Foreskin keratinocyte (primary cell): ENCODE measurements at places on chromosomes 5 and 9. TPM values are rescaled to one million over a fixed set of nuclear protein-coding genes. Genes with fewer than 3 reads are reported as not detected.

DNA sequence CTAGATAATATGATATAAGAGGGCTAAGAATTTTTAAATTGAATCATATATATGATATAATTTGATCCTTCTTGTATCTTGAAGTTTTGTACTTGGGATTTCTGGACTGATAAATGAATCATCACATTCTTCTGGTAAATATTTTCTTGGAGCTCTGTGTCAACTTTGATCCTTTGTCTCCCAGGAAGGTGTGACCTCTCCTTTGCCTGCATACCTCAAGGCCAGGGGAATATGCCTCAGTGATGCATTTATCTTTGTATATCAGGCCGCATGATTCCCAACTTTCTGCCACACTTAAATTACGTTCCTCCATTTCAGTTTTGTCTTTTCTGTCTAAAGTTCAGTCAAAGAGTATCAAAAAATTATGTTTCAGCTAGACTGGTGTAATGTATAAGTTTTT is 101.2 kb downstream of the NLN start:
- DNase-seq: no peak

GRCh38 chr9:20512106-20512505 is 110.2 kb downstream of the MLLT3 start:
- peak; percentile 60 for DNase-seq

DNA sequence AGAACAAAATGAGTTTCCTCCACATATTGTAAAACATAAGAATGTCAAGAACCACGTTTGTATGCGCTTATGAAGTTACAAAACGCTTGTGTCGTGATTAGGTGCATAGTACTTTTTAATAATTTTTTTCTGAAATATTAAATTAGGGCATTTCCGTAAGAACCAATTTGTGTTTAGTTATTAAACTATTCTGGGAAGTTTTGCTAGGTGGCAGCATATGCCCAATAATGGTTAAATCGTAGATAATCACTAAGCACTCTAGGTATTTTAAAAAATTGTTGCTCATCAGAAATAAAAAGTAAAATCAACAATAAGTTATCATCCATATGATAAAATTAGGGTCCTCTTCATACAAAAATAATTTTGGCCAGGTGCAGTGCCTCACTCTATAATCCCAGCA is 5.4 kb downstream of the SRFBP1 start:
- no peak for DNase-seq

DNA sequence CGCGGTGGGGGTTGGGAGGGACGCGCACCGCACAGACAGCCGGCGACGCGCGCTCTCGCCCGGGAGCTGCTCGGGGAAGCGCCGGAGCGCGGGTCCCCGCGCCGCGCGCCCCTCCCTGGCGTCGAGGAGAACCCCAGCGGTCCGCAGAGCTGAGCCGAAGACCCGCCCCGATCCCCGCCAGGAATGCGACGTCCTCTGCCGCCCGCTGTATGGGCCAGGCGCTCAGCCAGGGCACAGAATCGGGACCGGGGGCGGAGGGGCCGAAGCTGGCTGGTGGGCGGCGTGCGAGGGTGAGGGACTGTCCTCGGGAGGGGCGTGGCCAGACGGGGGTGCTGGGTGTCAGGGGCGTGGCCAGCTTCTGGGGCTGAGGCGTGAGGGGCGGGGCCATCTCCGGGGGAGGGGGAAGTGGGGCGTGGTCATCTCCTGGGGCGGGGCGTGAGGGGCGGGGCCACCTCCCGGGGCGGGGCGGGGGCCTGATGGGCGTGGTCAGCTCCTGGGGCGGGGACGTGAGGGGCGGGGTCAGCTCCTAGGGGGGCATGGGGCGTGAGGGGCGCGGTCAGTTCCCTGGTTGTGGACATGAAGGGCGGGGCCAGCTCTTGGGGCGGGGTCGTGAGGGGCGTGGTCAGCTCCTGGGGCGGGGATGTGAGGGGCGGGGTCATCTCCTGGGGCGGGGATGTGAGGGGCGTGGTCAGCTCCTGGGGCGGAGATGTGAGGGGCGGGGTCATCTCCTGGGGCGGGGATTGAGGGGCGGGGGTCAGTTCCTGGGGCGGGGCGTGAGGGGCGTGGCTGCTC is 965 bp downstream of the PTGDS start:
- DNase-seq: no peak

DNA sequence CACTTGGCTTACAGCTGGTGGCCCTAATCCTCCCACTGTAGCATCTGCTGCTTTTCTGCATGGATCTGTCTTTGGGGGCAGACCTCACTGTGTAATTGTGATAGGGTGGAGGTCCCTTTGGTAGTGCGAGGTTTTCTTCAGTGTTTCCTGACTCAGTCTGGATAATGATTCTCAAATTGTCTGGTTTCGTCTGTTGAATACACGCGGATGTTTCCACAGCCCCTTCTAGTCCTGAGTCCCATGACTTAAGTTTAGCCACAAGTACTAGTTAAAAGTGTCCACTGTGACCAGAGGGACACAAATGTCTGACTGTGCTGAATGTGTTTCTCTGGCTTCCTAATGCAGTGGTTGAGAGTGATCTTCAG is 70.5 kb downstream of the LMNB1 start:
- DNase-seq: no peak

GRCh38 chr5:80240368-80240986 is 15.4 kb downstream of the SERINC5 start:
- DNase-seq: no peak

GRCh38 chr5:82355496-82355895 is 77.3 kb upstream of the RPS23 start:
- DNase-seq: no peak

GRCh38 chr9:132670457-132671391 is at the start of gene GTF3C4:
TSS of gene GTF3C4 (plus strand) at chr9:132670464. CDS start at chr9:132670599, 135 bp downstream.
- no peak for DNase-seq

Gene SHISAL2B
- total RNA-seq: not detected in 2 replicates

DNA sequence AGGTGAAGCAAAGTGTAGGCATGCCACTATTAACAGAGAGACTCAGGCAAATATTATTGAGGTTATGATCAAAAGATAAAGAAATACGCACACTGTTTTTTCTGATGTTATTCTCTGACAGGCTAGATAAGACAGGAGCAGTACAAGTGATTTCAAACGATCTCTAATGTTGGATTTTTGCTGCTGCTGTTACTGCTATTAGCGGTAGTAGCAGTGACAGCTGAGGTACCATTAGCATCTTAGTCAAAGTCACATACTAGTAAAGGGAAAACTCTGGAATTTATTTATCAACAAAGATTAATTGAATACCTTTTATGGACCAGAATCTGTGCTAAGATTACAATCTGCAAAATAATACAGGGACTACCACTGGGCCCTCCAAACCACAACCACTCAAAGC is 362.4 kb upstream of the CDH6 start:
- no peak for DNase-seq

GRCh38 chr5:5708367-5708919 is 286.0 kb downstream of the ICE1 start:
- no peak for DNase-seq

Gene LCN9
- total RNA-seq: not detected in 2 replicates

DNA sequence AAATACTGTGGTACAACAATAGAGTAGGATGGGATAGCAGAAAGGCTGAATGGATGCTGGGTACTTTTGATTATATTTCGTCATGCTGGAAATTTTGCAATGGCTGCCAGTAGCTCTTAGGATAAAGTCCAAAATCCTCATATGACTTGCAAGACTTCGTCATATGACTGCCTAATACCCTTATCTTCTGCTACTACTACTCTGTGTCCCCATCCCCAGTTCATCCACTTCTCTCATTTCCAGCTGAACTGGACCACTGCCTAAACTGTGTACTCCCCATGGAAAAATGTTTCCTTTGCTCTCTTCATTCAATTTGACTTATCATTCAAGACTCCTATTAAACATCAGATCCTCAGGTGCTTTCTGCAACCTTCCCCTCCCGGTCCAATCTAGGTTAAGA is 212.9 kb downstream of the BRINP1 start:
- DNase-seq: no peak

GRCh38 chr5:114249823-114250222 is 112.0 kb upstream of the KCNN2 start:
- DNase-seq: no peak

DNA sequence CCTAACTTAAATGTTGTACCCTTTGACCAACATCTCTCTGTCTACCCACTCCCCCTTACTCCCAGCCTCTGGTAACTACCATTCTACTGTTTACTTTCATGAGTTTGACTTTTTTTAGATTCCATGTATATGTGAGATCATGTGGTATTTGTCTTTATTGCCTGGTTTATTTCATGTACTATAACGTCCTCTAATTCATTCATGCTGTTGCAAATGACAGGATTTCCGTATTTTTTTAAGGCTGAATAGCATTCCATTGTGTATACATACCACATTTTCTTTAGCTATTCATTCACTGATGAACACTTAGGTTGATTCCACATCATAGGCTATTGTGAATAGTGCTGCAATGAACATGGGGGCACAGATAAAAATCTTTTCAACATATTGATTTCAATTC is 11.8 kb upstream of the NDUFB6 start:
- peak; percentile 8 for DNase-seq

Gene DOK3
- 2.1 and 2.2 TPM in 2 replicates for total RNA-seq

GRCh38 chr9:134293611-134294152 is 32.6 kb upstream of the RXRA start:
- DNase-seq: no peak

DNA sequence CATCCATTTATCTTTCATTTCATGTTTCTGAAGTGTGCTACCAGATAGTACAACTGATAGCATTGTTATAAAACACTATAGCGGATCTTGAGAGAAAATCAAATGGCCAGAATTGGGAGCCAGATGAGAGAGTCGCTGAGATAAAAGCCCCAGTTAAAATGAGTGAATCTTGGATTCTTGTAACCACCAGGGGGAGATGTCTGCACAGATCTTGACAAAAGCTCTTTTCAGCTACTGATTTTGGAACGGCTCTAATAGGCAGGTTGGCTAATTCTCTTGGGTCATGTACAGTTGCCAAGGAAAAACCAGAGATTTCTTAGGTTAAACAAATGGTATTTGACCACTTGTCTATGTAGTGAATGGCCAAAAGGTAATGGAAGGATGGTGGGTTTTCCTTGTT is 21.7 kb downstream of the F2RL2 start:
- DNase-seq: peak; percentile 44

Gene BARHL1
- total RNA-seq: not detected in 2 replicates

DNA sequence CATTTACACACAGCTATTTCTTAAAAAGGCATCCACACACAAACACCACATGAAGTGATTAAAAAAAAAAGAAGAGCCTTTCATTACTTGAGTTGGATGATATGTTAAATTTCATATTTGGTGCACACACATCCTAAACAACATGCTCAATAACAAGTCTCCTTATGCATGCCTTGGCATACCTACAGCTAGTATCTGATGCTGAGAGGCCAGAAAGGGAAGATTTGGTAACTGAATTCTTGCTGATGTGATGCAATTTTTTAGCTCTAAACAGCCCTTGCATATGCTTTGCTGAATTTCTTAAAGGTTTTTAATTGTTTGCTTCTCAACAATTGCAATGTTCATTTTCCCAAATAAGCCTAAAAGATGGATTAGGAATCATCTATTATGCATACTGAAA is 338.8 kb downstream of the ARL15 start:
- DNase-seq: no peak

Gene GRIA1
- 0.42 and 0.48 TPM in 2 replicates for total RNA-seq

DNA sequence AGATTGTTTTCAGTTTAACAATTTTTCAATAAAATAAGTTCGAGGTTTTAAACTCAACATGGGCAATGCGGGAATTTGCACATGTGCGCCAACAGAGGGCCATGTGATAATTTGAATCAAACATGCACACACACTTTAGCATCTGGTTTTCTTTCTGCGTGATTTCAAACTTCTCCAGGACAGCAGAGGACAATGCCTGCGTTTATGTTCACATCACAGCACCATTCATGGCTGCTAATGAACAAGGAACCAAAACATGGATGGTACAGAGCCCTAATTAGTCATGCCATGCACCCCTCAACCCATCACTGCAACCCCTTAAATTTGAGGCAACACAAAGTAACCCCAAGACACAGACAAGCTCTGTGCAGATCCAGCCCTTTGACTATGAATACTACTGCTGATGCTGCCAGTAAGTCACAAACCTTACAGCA is 2.8 kb downstream of the SHC3 start:
- DNase-seq: no peak

- no peak for DNase-seq
Measured at GRCh38 chr5:60584304-60584703, 115.7 kb downstream of the DEPDC1B start.

DNA sequence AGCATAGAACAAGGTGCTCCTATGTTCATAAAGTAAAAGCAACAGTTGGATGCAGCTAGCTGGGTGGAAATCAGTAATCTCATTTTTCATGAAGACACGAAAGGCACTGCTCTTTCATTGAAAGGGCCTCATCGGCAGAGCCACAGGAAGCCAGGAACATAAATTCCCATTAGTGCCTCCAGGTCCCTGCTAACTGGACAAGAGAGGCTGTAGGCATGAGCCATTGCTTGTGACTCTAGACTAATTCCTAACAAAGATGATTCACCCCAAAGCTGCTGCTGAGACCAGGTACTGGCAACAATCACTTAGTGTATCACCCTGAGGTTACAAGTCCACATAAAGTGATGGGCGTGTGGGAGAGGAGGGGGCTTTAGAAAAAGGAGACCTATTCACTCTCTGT is 141.8 kb downstream of the BRINP1 start:
- DNase-seq: no peak

Gene TLE1
- 21.4 and 24.2 TPM in 2 replicates for total RNA-seq

GRCh38 chr9:68975365-68976043 is 38.4 kb downstream of the PRKACG start:
- DNase-seq: peak; percentile 10

DNA sequence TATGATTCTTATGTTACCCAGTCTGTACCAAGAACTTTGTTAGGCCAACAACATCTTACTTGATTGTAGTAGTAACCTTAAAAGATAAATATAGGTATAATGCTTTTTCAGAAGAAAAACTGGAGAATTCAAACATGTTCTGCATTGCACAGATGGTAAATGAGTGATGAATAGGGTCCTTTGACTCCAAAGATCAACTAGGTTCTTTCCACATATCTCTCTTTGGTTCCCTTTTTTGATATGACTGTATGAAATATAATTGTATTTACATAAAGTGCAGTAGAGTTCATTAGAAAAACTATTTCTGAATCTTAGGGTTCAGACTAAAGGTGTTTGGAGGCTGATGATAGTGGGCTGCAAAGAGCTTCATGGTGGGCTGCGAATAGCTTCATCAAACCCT is 150.5 kb upstream of the CDKN2B start:
- no peak for DNase-seq

- no peak for DNase-seq
Measured at GRCh38 chr5:17327048-17327625, 109.7 kb downstream of the BASP1 start.

- peak; percentile 71 for DNase-seq
Measured at GRCh38 chr5:73985145-73985544, 359.1 kb downstream of the ARHGEF28 start.

Gene PRDM9
- not detected in 2 replicates for total RNA-seq

Gene SMIM33
- total RNA-seq: not detected in 2 replicates

GRCh38 chr5:22577711-22578110 is 275.4 kb downstream of the CDH12 start:
- no peak for DNase-seq

DNA sequence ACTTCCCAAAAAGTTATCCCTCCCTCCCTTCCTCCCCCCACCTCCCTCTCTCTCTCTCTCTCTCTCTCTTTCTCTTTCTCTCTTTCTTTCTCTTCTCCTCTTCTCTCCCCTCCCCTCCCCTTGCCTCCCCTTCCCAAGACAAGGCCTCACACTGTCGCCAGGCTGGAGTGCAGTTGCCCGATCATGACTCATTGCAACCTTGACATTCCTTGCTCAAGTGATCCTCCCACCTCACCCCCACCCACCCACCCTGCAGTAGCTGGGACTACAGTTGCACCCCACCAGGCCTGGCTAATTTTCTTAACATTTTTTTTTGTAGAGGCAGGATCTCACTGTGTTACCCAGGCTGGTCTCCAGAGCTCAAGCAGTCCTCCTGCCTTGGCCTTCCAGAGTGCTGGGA is 32.8 kb downstream of the VPS13A start:
- DNase-seq: no peak

GRCh38 chr5:99771296-99771695 is 763.9 kb upstream of the FAM174A start:
- peak; percentile 66 for DNase-seq
